ENCODE measurements at places on chromosomes 5 and 9. TPM values are rescaled to one million over a fixed set of nuclear protein-coding genes. Genes with fewer than 3 reads are reported as not detected.

- peak; percentile 40 for DNase-seq
Observed at GRCh38 chr9:81373294-81373693, 316.1 kb downstream of the TLE1 start.

TAF11L5 gene
- polyA plus RNA-seq = not detected

DNA sequence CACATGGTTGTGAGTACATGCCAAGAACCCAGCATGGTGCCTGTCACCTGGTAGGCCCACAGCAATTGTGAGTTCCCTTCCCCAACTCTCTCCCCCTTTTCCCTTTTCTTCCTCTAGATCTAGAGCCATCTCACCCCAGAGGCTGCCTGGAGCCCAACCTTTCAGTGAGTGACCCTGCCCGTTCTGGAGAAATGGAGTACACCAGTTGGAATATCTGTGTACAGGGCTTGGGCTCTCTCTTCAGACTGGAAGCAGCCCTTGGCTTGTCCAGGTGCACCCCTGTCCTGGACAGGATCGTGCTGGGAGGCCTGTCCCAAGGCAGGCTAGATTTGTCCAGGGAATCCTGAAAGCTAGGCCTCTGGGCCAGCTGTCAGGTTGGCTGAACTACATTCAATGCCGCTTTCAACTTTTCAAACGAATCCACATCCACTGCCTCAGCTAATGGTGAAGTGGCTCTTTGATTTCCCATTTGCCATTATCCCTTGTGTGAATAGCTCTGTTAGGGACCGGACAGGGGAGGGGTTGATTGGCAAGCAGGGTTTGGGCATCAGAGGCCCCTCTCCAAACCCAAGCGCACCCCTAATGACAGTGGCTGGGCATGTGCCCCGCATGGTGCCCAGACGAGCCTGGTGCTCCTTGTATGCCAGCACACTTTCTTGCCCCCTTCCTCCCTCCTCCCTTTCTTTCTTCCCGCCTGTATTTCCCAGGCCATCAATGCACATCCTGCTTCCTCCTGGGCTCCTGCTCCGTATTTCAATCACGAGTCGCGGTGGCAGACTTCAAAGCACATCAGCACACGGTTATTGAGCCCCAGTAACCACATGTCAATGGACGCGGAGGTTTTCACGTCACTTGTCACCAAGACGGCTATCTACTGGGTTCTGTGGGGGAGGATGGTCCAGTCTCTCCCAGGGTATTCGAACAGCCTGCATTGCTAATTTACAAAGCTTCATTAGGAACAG, 211.2 kb downstream of the DAB2IP start:
- DNase-seq = no peak

DNA sequence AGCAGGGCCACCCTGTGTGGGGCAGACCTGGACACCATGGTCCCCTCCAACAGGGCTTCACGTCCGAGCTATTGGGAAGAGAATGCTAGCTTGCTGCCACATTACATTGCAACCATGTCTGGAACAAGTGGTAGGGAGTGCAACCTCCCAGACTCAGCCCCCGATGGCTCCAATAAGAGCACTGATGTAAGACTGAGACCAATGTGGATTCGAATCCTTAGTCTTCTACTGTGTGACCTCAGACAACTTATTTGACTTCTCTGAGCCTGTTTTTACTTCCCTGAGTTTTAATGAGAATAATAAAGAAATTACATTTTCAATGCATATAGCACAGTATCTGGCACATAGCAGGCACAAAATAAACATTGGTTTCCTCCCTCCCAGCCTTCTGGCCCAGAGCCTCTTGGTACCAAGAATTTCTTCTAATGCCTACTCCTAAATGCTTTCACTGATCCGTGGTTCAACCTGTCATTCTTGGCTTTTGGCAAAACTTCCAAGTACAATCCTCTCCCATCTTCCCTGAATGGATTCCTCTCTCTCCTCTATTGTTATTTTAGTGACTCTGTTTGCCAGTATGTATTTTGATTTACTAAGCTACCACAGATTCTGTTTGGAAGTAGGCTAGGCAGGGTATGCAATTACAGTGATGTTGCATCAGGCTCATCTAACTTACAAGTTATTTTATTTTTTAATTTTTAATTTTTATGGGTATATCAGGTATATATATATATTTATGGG, 34.6 kb upstream of the COL15A1 start:
- no peak for DNase-seq

PDE6A gene
- polyA plus RNA-seq = 0.35 TPM

DNA sequence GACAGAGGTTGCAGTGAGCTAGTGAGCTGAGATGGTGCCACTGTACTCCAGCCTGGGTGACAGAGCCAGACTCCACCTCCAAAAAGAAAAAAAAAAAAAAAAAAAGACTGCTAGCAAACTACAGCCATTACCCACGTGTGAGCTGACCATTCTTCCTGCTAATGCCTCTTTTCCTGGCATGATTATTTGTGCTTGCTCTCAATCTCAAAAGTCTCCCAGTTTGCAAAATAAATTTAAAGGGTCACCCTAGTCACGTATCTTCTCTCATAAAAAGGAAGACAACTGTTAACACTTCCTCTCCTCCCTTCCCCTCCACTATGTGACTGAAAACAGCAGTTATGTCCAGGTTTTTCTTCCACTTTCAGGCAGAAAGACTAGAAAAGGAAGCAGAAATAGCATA, 37.2 kb downstream of the TRIM36 start:
- DNase-seq = peak; percentile 26

DNA sequence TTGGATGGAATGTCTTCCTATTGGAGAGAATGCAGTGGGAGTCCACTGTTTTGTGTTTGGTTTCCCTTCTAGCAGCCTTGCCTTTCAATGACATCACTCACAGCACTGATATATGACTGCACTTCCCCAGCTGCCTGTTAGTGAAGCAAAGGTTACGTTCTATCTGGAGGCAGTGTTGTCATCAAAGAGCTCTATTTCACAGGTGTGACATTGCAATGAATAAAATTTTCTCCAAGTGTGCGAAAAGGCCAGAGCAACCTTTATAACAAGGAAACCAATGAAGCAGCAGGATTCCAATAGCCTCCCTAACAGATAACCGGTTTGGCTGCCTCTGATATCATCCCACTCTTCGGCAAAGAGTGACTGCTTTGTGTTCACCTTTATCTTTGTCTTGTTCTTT, 523.5 kb upstream of the ZNF608 start:
- DNase-seq = no peak

DNA sequence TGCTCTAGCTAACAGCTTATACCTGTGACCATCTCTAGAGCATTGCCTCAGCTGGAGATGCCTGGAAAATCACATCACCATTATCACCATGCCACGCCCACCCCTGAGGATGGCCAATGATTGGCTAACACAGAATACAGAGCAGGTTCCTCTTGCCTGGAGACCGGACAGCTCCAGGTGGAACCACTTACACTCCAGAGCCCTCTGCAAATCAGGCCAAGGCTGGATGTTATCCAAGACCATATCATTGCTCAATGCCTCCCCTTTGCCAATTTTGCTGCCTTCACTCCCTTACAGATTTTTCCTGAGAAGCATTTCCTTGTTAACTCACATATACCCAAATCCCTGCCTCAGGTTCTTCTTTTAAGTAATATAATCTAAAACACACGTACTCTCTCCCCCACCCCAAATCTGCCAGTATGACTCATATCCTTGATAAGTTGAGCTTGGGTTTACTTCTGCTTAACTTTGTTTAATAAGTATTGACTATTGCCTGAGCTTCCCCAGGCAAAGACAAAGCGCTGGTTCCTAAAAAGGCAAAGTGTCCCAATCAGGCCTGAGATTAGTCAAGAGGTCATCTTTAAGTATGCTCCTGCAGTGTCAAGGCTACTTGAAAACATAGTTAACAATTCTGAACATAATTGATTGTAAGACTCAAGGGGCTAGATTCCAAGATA, 309.6 kb downstream of the EPB41L4A start:
- DNase-seq = peak; percentile 30

- DNase-seq = no peak
Observed at GRCh38 chr5:100634937-100635534, 99.9 kb downstream of the FAM174A start.

DNA sequence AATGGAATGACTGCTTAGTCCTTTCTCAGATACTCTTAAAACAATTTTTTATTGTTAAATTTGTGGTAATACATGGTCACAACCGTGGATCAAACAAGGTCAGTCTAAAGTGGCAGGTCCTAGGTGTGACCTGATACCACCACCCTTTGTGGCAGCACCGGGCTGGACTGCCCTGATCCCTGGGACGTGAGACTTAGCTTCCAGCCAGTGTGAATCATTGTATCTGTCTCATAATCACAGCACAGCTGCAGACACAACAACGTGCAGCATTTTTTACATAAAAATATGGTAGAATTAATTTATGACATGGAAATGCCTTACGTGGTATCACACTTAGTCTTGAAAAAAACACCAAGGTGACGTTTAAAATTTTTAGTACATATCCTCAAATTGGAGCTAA, 7.8 kb downstream of the TOR1B start:
- DNase-seq = no peak

LCN15 gene
- 0.23 TPM for polyA plus RNA-seq

DNA sequence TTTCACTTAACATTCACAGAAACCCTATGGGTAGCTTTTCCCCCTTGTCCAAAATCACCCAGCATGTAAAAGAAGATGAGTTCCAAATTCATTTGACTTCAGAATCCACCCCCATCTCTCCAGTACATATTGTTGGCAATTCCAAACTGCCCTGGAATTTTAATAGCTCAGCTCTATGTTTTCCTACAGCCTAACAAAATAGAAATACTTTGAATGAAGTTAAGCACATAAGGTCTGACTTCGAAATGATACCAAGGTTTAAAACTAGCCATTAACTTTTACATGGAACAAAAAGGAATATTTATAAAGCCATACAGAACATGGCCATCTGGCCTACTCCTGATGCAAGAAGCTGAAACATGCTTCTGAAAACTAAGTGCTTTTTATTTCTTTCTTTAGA, 634.3 kb downstream of the PDE4D start:
- peak; percentile 50 for DNase-seq

GRCh38 chr9:14298601-14299022, 15.3 kb downstream of the NFIB start:
- DNase-seq = no peak

DNA sequence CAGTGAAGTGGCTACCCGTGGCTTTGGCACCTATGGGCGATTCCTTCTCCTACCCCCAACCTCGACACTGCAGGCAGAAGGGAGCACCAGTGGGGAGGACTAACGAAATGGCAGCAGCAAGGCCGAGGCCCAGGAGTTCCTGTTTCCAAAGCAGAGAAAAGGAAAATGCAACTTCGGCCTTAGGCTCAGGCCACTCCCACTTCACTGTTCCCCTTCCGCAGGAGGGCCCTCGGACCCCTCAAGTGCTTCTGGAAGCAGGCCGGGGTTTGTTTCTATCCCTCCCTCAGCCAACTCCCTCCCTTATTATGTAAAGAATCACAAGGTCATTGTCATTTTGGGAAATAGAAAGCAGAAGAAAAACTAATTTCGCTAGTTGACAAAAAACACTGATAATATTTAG, 36.4 kb upstream of the NKX2-5 start:
- DNase-seq = peak; percentile 22

DNA sequence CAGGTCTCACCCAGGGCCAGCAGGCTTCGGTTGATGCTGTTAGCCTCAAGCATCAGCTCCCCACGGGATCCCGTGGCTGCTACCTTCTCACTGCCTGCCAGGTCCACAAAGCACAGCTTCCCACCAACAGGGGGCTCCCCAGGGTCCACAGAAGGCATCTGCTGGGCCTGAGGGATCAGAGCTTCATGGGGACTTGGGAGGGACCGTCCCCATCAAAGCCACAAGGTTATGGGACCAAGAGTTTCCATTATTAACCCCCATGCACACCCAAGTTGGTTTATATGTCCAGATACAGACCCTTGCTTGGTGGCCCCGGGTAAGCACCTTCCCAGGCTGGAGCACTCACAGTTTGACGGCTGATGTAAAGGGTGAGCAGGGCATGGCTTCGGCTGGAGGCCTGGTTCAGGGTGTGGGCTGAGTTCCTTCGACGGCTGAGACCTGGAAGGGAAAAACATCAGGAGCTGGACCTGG, 3.0 kb downstream of the KIF12 start:
- no peak for DNase-seq

DNA sequence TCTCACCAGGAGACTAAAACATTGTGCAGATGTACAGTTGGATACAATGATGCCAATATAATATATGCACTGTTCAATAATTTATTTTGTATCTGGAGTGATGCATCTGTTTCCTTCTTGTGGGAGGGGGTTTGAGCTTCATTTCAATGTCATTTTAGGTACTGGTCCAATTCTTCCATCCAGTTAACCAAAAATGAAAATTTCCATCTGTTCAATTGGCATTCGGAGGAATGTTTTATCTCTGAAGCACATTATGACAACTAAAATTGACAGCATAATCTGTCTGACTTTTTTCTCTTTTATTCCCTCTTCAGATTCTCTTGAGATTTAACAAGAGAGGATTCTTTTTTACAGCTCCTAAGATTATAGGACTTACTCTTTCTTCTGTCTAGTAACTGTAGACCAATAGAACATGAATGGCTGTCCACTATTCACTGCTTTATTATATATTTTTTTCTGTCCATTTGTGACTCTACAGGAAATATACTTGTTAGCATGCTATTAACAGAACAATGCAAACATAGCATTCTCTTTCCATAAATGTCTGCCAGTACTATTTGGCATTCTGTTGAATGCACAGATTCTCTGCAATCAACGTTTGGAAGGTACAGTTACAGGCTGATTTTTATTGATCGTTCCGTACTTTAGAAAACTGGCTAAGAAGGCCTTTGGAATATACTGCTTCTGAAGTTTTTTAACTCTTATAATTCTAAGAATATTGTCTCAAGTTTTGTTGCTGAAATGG, 57.8 kb downstream of the NDUFAF2 start:
- DNase-seq = peak; percentile 8

ZNF354C gene
- 9.3 TPM for polyA plus RNA-seq

SEMA5A gene
- 30.9 TPM for polyA plus RNA-seq

GRCh38 chr5:135340568-135340967, 58.5 kb downstream of the MACROH2A1 start:
- DNase-seq = no peak

GRCh38 chr5:91495699-91496098, 112.6 kb upstream of the ARRDC3 start:
- no peak for DNase-seq

Data from muscle of leg (tissue), 16 donors.